ENCODE measurements at places on chromosomes 12 and 14.
A peak's percentile ranks its signal among the peaks of the same experiment; 100 is the strongest.

DNA sequence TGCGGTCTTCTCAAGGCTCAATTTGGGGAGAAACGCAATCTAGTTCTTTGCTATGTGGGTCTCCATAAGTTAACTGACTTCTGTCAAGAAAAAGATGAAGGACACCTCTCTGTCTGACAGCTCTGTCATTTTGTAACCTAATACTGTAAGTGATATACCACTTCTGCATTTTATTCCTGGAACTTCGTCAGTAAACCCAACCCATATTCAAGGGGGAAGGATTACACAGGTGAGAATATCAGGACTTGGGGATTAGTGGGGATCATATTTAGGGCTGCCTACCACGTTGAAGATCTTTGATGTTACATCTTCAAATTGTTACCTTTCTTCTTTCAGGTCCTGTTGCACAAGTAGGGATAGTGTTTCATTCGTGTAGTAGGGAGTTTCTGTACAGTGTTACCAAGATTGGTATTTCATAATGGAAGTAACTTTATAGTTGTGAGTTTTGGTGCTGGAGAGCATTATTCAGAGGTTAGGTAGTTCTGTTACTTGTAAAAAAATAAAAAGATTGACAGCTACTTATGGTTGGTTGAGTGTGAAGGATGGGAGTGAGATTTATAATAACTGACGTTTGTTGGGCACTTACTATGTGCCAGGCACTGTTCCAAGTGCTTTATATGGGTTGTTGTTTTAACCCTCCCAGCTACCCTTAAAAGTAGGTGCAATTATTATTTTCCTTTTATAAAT lies 1.6 kb downstream of the TMEM260 start:
- DNase-seq = no peak

DNA sequence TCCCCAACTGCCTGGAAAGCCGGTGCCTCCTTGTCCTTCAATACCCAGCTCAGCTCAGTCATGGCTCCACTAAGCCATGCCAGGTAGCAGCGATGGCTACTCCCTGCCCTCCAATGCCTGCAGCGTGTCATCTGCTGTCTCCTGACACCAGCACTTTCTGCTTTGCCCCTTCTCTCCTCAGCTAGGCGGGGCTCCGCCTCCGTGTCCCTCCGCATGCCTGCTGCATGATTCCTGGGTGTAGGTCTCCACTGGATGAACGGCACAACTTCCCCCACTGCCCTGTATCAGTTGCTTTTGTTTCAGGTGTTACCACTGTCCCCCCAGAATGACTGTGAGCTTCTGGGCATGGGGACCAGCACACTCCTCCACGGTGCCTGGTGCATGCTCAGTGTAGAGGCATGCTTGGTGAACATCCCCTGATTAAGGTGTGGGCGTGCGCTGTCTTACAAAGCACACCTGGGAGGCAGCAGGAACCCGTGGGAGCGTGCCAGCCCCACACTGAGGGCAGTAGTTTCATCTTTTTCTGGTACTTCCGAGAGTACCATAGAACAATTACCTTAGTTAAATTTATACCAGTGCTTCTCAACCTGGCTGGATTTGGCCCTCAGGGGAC lies 179.4 kb upstream of the PRMT8 start:
- DNase-seq = no peak

- no peak for DNase-seq
Measured at GRCh38 chr14:93493054-93493453, 62.3 kb downstream of the UNC79 start.

GRCh38 chr14:81682701-81683100 lies 149.0 kb upstream of the SEL1L start:
- DNase-seq = no peak

- no peak for DNase-seq
Measured at GRCh38 chr14:99094901-99095300, 177.1 kb downstream of the BCL11B start.

DNA sequence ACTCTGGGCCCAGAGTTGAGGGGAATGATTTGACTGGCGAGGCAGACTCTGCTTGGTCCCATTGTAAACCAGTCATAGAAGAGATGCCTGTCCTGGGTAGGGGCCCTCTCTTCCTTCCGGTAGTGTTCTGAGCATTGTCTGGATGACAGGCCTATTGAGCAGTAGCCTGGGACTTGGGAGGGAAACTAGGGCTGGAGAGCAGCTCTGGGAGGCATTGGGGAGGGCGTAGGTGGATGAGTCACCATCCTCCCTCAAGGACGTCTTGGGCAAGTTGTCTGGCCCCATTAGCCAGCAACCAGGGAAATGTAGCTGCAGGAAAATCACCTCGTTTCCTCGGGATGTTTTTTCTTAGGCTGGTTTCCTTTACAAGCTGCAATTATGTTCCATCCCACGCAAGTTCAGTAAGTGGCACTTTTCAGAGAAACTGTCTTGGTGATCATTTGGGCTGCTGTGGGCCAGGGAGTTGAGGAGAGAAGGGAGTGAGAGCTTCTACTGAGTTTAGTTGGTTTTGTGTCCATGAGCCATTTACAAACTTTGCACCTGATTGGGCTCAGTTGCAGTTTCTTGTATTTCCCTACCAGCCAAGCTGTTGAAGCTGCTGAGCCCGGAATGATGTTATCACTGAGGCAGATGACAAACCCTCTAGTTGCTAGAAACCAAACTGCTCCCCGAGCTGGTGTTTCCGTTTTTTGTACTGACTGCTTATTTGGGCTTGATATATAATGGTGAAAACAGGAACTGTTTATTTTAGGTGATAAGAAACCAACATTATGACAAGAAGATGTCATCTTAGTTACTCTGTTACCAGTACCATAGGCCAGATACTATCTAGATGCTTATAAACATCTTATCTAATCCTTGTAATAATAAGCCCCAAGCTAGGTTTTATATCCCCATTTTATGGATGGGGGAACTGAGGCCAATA lies 147.6 kb downstream of the CHST11 start:
- DNase-seq = peak; percentile 81

GRCh38 chr12:28316049-28316448 lies 125.8 kb downstream of the CCDC91 start:
- DNase-seq = no peak

- no peak for DNase-seq
Measured at GRCh38 chr14:26380637-26381036, 217.2 kb downstream of the NOVA1 start.

DNA sequence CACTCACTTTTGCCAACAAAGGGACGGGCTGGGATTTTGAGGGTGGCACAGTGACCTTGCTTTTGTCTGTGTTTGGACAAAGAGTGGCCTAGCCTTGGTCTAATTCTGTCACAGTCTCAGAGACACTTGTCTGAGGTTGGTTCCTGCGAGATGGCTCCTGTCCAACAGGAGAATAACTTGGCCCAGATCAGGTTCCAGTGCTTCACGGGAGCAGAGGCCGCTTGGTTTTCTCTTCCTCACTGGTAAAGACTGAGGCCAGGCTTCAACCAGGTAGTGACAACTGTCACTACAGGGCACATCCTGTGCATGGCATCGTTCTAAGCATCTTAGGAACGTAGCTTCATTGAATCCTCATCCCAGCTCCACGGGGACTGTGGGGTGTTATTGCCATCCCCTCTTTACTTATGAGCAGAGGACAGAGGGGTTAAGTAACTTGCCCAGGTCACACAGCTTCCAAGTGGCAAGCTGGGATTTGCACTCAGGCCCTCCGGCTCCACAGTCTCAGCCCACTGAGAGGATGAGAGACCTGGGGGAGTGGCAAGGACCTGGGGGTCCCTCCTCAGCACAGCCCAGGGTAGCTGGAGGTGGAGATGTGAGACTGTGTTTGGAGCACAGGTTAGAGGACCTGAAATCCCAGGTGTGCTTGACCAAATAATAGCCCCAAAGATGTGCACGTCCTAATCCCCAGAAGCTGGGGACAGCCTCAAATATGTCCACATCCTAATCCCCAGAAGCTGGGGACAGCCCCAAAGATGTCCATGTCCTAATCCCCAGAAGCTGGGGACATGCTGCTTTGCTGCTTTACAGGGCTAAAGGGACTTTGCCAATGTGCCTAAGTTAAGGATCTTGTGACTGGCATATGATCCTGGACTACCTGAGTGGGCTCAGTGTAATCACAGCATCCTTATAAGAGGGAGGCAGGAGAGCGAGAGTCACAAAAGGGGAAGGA lies 179.2 kb upstream of the RTL1 start:
- no peak for DNase-seq

DNA sequence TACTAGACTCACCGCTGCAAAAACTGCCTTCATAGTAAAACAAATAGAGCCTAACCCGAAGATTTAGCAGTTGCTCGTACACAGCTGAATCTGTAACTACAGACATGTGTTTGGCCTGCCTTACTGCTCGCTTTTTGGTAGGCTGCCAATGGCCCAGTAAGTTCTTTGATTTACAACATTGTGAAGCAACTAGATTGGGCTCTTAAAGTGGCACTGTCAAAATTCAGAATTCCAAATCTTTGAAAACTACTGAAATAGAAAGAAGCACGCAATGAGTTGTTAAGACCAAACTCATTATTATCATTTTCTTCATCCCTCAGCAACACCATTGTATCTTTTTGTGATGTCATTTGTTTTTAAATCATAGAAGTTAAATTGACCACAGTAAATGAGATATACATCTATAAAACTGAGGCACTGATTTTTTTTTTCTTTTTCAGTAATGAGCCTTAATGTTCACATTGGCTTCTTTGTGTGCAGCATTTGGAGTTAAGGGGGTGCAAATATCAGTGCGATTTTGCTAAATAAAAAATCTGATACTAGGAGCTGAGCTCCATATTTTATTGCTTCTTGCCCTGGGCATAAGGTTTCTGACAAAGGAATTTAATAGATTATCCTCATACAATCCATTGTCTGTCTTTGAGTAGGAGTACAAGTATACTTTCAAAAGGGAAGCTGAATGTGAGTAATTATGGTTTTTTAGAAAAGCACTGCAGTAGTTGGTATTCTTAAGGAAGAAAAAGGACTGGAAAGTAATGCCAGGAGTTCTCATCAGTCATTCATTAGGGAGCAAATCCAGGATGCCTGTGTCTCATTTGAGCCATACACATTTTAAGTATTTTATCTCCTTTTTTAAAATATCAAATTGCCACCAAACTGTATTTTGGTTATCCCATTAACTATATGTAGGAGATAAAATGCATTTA lies 138.5 kb downstream of the KICS2 start:
- peak; percentile 83 for DNase-seq

- DNase-seq = no peak
Measured at GRCh38 chr12:50647031-50647430, 116.9 kb upstream of the ATF1 start.

GRCh38 chr12:120997448-120997847 lies 18.8 kb downstream of the C12orf43 start:
- no peak for DNase-seq

GRCh38 chr12:129005416-129005815 lies 152.1 kb downstream of the GLT1D1 start:
- DNase-seq = no peak

DNA sequence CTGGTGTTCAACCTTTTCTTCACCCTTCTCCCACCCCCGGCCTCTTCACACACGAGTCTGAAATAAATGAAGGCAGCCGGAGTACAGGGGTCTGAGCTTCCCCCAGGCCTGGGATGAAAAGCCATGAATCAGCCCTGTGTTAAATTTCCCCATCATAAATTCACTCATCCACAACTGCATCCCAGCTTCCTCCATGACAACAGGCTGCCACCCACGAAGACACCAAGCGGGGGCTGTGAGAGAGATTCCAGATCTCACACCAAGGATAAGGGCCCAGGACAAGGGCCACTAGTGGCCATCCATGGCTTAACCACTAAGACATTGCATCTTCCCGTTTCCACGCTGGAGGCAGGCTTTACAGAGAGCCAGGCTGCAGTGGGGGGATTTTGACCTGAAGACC lies 93.9 kb upstream of the NCOR2 start:
- no peak for DNase-seq

DNA sequence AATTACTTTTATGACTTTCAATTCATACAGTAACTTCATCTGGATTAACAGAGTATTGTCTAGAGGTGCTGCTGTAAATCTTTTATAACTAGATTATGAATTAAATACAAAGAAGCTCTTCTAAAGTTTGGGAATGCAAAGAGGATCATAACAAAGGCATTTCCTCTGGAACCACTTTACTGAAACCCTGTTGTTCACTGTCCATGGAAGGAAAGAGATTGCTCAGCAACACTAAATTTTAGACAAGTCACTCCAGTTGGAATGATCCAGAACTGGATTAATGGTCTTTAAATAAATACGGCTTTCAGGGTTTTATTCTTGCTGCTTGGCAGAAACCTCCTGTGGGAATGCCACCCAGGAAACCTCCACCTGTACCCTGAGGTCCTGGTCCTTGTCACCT lies 250.6 kb downstream of the KSR2 start:
- DNase-seq = no peak

DNA sequence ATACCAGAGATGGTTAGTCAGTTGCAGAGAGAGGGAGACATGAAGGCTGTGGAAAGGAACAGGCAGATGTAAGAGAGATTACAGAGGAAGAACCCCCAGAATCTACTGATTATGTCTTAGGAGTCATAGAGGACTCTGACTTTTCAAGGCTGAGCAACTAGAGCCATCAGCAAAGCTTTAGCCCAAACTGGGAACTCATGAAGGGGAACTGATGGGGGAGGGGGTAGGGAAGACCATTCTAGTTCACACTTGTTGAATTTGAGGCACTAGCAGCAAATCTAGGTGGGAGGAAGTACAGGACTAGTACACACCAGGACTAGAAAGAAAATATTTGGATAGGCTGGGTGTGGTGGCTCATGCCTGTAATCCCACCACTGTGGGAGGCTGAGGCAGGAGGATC lies 10.1 kb downstream of the LGALS3 start:
- DNase-seq = no peak
